ENCODE measurements at places on chromosomes 1 and 21. TPM values are rescaled to one million over a fixed set of nuclear protein-coding genes. Genes with fewer than 3 reads are reported as not detected.

KIF26B gene
- 10.6 TPM for total RNA-seq

GNAI3 gene
- total RNA-seq: 13.8 TPM

NHLH1 gene
- total RNA-seq: not detected

SLC6A9 gene
- total RNA-seq: 7.5 TPM

IL12RB2 gene
- not detected for total RNA-seq

ISG15 gene
- 138 TPM for total RNA-seq

NIPAL3 gene
- 25.3 TPM for total RNA-seq

DIRAS3 gene
- total RNA-seq: 3.8 TPM

FLG gene
- total RNA-seq: not detected

OR6Y1 gene
- total RNA-seq: not detected

ARHGEF19 gene
- total RNA-seq: 5.5 TPM

GJA9 gene
- total RNA-seq: 0.12 TPM

KCNN3 gene
- total RNA-seq: not detected

CHAF1B gene
- total RNA-seq: 1.2 TPM

LEMD1 gene
- not detected for total RNA-seq

CD34 gene
- 0.90 TPM for total RNA-seq

VWA5B1 gene
- total RNA-seq: not detected

SPRR2A gene
- total RNA-seq: not detected

GNG4 gene
- under 0.01 TPM for total RNA-seq

PPT1 gene
- 34.7 TPM for total RNA-seq

LCE1D gene
- total RNA-seq: not detected

RIPPLY3 gene
- not detected for total RNA-seq

RGS16 gene
- 0.30 TPM for total RNA-seq

MTF1 gene
- total RNA-seq: 2.0 TPM

KRTAP10-2 gene
- not detected for total RNA-seq

LRRC71 gene
- total RNA-seq: not detected

ESPN gene
- not detected for total RNA-seq

SPRR2E gene
- not detected for total RNA-seq

TSPEAR gene
- total RNA-seq: not detected

OR2L3 gene
- not detected for total RNA-seq

ACTN2 gene
- total RNA-seq: 0.12 TPM

ZNF697 gene
- total RNA-seq: 9.4 TPM

IQCC gene
- total RNA-seq: 1.3 TPM

CDK18 gene
- total RNA-seq: 0.47 TPM

HMGCL gene
- 51.7 TPM for total RNA-seq

DLGAP3 gene
- 0.15 TPM for total RNA-seq

GJA5 gene
- 75.8 TPM for total RNA-seq

UBL4B gene
- not detected for total RNA-seq

ERG gene
- 1.7 TPM for total RNA-seq

GUCA2A gene
- total RNA-seq: not detected

GCSAML gene
- total RNA-seq: not detected

LAMC2 gene
- 7.0 TPM for total RNA-seq

RPAP2 gene
- 7.3 TPM for total RNA-seq

PROK1 gene
- not detected for total RNA-seq

AADACL4 gene
- not detected for total RNA-seq

KCNE1 gene
- total RNA-seq: 0.23 TPM

KRTAP8-1 gene
- not detected for total RNA-seq

RNASEL gene
- total RNA-seq: 5.4 TPM

Data from smooth muscle cell of the coronary artery (primary cell).